ENCODE measurements at places on chromosomes 5 and 9. TPM values are rescaled to one million over a fixed set of nuclear protein-coding genes. Genes with fewer than 3 reads are reported as not detected.

The SLC6A19 gene
- 5.2 TPM for total RNA-seq

The AGXT2 gene
- 8.0 TPM for total RNA-seq

The TIGD6 gene
- total RNA-seq, result 4.6 TPM

The GMCL2 gene
- total RNA-seq, result not detected

DNA sequence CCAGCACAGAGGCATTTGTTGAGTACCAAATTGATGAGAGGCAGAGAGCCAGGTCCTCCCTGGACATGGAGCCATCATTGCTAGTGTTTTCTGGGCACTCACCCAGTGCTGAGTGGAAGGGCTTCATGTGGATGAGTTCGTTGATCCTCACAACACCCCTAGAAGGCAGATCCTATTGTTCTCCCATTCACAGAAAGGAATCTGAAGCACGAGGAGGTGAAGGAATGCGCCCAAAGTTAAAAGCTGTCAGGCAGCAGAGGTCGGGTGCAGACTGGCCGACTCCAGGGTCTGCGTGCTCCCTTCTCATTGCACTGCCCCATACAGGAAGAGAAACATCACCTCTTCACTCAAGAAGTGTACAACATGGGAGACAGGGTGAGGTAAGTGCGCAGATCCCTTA lies 153.5 kb upstream of the TNPO1 start:
- no peaks in the 10 kb centered on the region for H3K36me3 ChIP-seq
- DNase-seq, result no peak
- H3K4me1 ChIP-seq, result no peaks in the 10 kb centered on the region
- no peaks in the 10 kb centered on the region for H3K27me3 ChIP-seq
- no peak overlapping the region for H3K4me3 ChIP-seq

DNA sequence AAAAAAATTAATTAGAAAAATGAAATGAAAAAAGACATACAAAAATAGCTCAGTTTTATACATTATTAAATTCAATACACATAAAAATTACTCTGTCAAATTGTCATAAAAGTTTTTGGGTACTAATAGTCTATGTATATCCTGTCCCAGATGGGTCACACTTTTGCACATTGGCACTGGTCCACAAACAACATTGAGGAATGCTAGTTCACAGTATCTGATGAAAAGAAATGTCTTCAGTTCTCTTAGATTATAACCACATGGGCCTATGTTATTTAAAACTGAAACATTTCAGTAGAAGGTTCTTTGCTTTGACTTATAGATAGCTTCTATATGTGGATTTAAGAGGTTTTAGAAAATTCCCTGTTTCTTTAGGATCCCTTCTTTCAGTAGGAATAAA lies 39.8 kb downstream of the LNPEP start:
- no peaks in the 10 kb centered on the region for H3K27me3 ChIP-seq
- no peak overlapping the region for H3K27ac ChIP-seq
- H3K4me1 ChIP-seq, result no peaks in the 10 kb centered on the region
- no peak for DNase-seq
- H3K36me3 ChIP-seq, result no peaks in the 10 kb centered on the region

DNA sequence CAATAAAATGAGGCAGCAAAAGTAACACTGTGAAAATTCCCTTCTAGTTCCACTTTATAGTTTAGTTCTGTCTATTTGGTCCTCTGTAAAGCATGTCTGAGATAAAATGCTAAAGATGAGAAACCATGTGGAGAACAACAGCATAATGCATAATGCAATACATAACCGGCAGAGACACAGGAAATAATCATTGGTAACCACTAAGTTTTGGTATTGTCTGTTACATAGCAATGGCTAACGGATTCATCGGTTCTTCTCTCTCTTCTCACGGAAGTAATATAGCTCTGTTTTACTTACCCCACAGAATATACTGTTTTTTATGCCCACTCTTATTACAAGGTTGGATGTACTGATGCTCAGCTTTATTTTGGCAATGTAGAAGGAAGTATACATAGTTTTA lies 158.9 kb downstream of the FAM174A start:
- H3K36me3 ChIP-seq, result no peaks in the 10 kb centered on the region
- H3K4me3 ChIP-seq, result no peak overlapping the region
- no peak overlapping the region for H3K27ac ChIP-seq
- H3K27me3 ChIP-seq, result no peaks in the 10 kb centered on the region

GRCh38 chr9:123282362-123283047 lies 14.1 kb upstream of the STRBP start:
- DNase-seq, result no peak
- H3K27me3 ChIP-seq, result peaks cover 5% of the 10 kb centered on the region
- no peak overlapping the region for H3K4me3 ChIP-seq
- H3K4me1 ChIP-seq, result no peaks in the 10 kb centered on the region
- H3K36me3 ChIP-seq, result no peaks in the 10 kb centered on the region
- H3K27ac ChIP-seq, result no peak overlapping the region

DNA sequence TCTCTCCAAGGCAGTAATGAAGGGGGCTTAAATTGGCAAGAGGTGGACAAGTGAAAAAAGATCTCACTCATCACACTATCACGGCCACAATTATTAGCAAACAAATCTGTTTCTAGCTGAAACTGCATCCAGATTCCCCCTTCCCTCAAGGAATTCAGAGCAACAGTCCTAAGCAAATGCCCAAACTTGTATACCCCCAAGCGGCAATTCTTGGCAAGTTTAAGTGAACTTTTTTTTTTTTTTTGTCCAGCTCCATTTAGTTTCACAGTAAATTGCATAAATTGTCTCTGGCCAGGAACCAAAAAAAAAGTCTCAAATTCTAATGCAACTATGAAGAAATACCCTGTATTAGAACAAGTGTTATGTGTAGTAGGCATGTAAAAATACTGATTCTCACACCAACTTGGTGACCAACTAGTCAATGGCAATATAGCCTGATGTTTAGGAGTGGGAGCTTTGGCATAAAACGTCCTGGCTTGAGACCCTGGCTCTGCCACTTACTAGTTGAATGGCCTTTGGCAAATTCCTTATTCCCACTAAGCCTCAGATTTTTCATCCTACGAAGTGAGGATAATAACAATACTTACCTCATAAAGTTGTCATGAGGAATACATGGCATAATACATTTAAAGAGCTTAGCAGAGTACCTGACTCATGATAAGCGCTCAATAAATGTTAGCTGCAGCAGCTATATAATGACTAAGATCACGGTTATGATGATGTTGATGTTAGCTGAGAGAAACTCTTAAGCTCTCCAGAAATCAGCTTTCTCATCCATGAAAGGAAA lies 193.2 kb downstream of the ADAMTSL1 start:
- DNase-seq, result peak; percentile 5
- H3K4me1 ChIP-seq, result peaks cover 7% of the 10 kb centered on the region
- no peaks in the 10 kb centered on the region for H3K27me3 ChIP-seq

DNA sequence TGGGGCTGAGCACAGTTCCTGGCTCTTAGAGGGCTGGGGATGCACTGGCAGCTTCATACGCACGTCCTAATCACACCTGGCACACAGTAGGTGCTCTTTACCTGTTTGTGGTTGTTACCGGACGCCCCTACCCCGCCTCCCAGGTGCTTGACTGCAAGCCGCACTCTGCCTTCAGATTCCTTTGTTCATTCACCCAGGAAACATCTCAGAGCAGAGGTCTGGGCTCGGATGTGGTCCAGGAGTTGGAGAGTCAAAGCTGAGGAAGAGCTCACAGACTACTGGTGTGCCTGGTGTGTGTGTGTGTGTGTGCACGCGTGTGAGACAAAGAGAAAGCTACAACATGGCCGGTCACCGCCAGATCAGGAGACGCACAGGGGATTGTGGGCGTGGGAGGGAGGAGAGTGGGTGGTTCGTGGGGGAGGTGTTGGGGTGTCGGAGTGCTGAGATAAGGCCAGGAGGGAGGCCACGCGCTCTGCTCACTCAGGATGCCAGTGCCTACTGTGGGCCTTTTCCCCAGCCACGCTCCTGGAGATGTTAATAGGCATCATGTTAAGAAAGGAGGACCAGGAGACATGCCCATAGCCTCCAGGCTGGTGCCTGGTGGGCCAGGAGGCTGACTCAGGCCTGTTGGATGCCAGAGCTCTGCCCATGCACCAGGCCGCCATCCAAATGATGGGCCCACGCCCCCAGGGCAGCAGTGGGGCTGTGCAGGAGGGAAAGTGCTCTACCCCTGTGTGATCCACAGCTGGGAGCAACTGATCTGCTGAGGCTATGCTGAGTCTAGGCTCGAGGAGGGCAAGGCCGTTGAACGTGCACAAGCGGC lies 39.9 kb downstream of the CRB2 start:
- H3K27me3 ChIP-seq, result no peaks in the 10 kb centered on the region
- no peak overlapping the region for H3K4me3 ChIP-seq
- H3K27ac ChIP-seq, result no peak overlapping the region
- DNase-seq, result no peak
- no peaks in the 10 kb centered on the region for H3K4me1 ChIP-seq
- no peaks in the 10 kb centered on the region for H3K36me3 ChIP-seq

DNA sequence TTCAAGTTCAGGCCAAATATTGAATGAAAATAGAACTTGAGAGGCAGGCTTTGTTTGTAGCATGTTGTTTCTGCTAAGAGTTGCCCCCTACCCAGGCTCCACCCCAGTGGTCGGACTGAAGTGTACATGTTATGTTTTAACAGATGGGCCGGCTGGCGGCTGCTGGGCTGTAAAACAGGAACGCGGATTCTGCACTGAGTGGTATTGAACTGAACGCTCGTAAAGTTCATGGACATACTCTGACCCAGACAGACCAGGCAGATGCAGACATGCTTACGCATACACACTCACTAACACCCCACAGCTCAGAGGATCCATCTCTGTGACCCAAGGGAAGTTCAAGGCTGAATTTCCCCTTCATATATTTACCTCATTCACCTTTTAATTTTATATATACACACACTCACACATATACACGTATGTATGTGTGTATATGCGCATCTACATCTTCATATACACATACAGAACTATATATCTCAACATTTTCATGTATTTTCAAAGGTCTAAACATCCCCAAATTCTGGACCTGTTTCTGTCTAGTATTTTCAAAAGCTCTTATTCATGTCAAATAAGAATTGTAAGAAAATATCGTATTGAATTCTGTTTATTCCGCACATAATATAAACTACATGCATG lies 1.4 kb downstream of the MARCHF3 start:
- peaks cover 23% of the 10 kb centered on the region for H3K27me3 ChIP-seq
- DNase-seq, result peak; percentile 19
- H3K4me3 ChIP-seq, result peak overlapping the region; percentile 15

DNA sequence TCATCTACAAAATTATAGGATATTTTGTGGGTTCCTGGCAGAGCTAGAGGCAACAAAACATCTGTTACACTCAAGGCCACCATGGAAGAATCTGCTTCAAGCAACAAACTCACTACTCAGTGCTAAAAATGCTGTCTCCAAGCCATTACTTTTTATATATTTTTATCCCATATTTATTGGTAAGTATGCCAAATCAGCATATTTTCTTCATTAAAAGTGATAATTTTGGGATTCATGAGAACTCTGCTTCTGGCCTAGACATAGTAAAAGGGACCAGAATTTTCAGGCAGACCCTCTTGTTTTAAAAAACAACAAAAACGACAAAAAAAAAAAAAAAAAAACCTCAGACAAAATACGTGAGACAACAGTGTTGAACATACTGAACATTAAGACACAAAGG lies 236.0 kb downstream of the EDIL3 start:
- no peaks in the 10 kb centered on the region for H3K36me3 ChIP-seq
- H3K27ac ChIP-seq, result no peak overlapping the region
- no peaks in the 10 kb centered on the region for H3K27me3 ChIP-seq
- no peak overlapping the region for H3K4me3 ChIP-seq
- DNase-seq, result no peak

- no peak overlapping the region for H3K4me3 ChIP-seq
- no peaks in the 10 kb centered on the region for H3K27me3 ChIP-seq
- H3K4me1 ChIP-seq, result peaks cover 29% of the 10 kb centered on the region
- H3K27ac ChIP-seq, result no peak overlapping the region
- no peaks in the 10 kb centered on the region for H3K36me3 ChIP-seq
Observed at GRCh38 chr5:149411738-149412519, 32.8 kb upstream of the IL17B start.

- DNase-seq, result no peak
- no peak overlapping the region for H3K4me3 ChIP-seq
- H3K27ac ChIP-seq, result no peak overlapping the region
- H3K4me1 ChIP-seq, result no peaks in the 10 kb centered on the region
Observed at GRCh38 chr5:175717837-175718236, 60.0 kb downstream of the HRH2 start.

DNA sequence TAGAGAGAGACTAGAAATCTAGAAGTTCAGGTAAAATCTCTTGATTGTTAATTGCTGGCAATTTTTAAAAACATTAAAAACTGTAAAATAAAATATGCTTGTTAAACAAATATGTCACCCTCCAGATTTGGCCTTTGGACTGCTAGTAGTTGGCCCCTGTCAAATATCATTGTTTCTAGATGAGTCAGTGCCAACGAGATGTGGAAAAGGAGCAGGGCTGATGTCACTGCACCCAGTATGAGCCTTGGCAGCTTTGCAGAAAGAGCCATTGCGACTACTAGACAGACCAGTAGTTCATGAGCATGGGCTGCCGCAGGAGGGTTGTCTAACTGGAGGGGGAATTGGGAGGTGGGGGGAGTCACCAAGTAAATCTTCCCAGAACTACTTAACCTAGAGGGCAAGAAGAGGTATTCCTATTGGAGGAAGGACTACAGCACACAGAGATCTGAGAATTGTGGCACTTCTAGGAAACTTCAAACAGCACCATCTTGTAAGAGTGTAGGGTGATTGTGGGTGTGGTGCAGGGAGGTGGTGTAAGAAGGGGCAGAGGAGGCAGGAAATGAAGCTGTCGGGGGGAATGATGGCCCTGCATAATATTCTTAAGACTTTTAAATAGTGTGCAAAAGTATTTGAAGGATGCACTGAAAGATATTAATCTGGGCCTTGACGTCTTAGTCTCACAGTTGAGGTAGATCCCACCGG lies 7.1 kb upstream of the DOCK2 start:
- H3K36me3 ChIP-seq, result no peaks in the 10 kb centered on the region
- DNase-seq, result peak; percentile 49
- no peaks in the 10 kb centered on the region for H3K4me1 ChIP-seq
- H3K4me3 ChIP-seq, result no peak overlapping the region
- H3K27ac ChIP-seq, result peak overlapping the region; percentile 33

- DNase-seq, result no peak
- peak overlapping the region; percentile 82 for H3K27ac ChIP-seq
- H3K4me3 ChIP-seq, result no peak overlapping the region
- no peaks in the 10 kb centered on the region for H3K36me3 ChIP-seq
- no peaks in the 10 kb centered on the region for H3K27me3 ChIP-seq
- H3K4me1 ChIP-seq, result peaks cover 38% of the 10 kb centered on the region
Observed at GRCh38 chr9:121372239-121373010, 2.4 kb upstream of the STOM start.

- no peak overlapping the region for H3K27ac ChIP-seq
- DNase-seq, result no peak
- H3K27me3 ChIP-seq, result no peaks in the 10 kb centered on the region
- no peaks in the 10 kb centered on the region for H3K4me1 ChIP-seq
Observed at GRCh38 chr5:5512543-5512942, 90.1 kb downstream of the ICE1 start.
